ENCODE measurements at places on chromosomes 12 and 14. TPM values are rescaled to one million over a fixed set of nuclear protein-coding genes. Genes with fewer than 3 reads are reported as not detected.

DNA sequence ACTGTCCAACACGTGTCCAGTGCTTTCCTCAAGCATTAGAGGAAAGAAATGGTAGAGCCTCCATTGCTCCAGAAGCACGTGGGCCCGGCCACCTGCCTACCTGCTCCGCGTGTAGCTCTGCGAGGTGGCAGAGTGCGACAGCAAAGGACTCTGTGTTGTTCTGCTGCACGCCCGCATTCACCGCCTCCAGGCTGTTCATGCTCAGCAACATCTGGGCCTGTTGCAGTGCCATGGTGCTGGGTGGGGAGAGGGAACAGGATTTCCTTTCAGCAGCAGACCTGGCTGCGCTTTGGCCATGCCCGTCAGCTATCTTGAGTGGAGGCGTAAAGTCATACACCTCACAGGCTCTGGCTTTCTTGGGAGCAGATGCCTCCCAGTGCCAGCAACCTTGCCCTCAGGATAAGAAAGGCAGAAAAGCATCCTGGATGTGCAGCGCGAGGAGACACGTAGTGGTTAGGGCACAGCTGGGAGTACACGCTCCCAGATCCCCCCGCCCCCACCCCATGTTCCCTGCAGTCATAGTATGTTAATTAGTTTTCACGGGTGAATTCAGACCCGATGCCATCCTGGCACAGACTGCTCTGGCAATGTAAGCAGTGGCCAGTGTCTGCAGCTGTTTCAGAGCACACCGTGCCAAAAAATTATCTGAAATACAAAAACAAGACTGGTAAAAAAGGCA is 25.1 kb downstream of the ANAPC5 start:
- H3K4me1 ChIP-seq = no peaks in the 10 kb centered on the region
- no peaks in the 10 kb centered on the region for H3K36me3 ChIP-seq

RILPL2 gene
- total RNA-seq = 2.8 TPM

KRT2 gene
- total RNA-seq = not detected

CDKL1 gene
- 17.3 TPM for total RNA-seq

SYNDIG1L gene
- total RNA-seq = not detected

GRCh38 chr14:79293482-79294177 is 917.7 kb downstream of the DIO2 start:
- H3K4me3 ChIP-seq = no peak overlapping the region
- DNase-seq = no peak
- H3K4me1 ChIP-seq = no peaks in the 10 kb centered on the region
- H3K27me3 ChIP-seq = no peaks in the 10 kb centered on the region
- H3K27ac ChIP-seq = no peak overlapping the region

- no peak overlapping the region for H3K27ac ChIP-seq
- H3K4me1 ChIP-seq = no peaks in the 10 kb centered on the region
- DNase-seq = no peak
- H3K4me3 ChIP-seq = no peak overlapping the region
- H3K36me3 ChIP-seq = no peaks in the 10 kb centered on the region
- H3K27me3 ChIP-seq = no peaks in the 10 kb centered on the region
Observed at GRCh38 chr12:52976574-52977071, 27.7 kb downstream of the KRT18 start.

- no peak overlapping the region for H3K27ac ChIP-seq
- no peak for DNase-seq
- no peaks in the 10 kb centered on the region for H3K4me1 ChIP-seq
- no peaks in the 10 kb centered on the region for H3K36me3 ChIP-seq
- H3K4me3 ChIP-seq = peak overlapping the region; percentile 58
Observed at GRCh38 chr12:95549392-95550084, 1.7 kb downstream of the USP44 start.

RHEBL1 gene
- total RNA-seq = not detected

- H3K4me3 ChIP-seq = no peak overlapping the region
- no peaks in the 10 kb centered on the region for H3K27me3 ChIP-seq
- no peak overlapping the region for H3K27ac ChIP-seq
- no peaks in the 10 kb centered on the region for H3K36me3 ChIP-seq
- DNase-seq = no peak
- H3K4me1 ChIP-seq = peaks cover 2% of the 10 kb centered on the region
Observed at GRCh38 chr14:75837151-75837787, 144.5 kb downstream of the TGFB3 start.

- H3K4me3 ChIP-seq = no peak overlapping the region
- no peaks in the 10 kb centered on the region for H3K27me3 ChIP-seq
- no peaks in the 10 kb centered on the region for H3K36me3 ChIP-seq
Observed at GRCh38 chr12:22038734-22039133, 7.3 kb upstream of the CMAS start.

- H3K4me3 ChIP-seq = no peak overlapping the region
- H3K36me3 ChIP-seq = no peaks in the 10 kb centered on the region
- DNase-seq = peak; percentile 76
- H3K27me3 ChIP-seq = no peaks in the 10 kb centered on the region
Observed at GRCh38 chr12:64088431-64089349, 133.4 kb downstream of the KICS2 start.

- no peaks in the 10 kb centered on the region for H3K4me1 ChIP-seq
- no peaks in the 10 kb centered on the region for H3K36me3 ChIP-seq
- H3K27ac ChIP-seq = no peak overlapping the region
- no peak overlapping the region for H3K4me3 ChIP-seq
- no peak for DNase-seq
Observed at GRCh38 chr12:60704171-60704914, 1108.5 kb downstream of the SLC16A7 start.

DNA sequence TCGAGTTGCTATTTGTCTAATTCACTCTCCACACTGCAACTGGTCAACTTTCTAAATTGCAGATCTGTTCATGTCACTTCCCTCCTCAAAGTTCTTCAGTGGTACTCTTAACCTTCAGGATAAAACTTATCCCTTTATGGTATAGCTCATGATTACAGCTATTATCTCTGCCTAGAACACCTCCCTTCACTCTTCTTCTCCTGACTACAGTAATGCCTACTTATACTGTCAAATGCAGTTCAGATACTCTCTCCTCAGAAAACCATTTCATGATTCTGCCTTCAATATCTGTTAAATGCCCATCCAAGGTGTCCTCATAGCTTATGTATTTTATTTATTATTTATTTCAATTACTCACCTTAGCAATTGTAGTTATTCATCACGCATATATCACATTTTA is 85.5 kb downstream of the FAR2 start:
- no peaks in the 10 kb centered on the region for H3K4me1 ChIP-seq
- no peaks in the 10 kb centered on the region for H3K27me3 ChIP-seq
- DNase-seq = no peak
- no peak overlapping the region for H3K27ac ChIP-seq

SLCO1B1 gene
- total RNA-seq = not detected

SSPN gene
- 3.9 TPM for total RNA-seq

DNA sequence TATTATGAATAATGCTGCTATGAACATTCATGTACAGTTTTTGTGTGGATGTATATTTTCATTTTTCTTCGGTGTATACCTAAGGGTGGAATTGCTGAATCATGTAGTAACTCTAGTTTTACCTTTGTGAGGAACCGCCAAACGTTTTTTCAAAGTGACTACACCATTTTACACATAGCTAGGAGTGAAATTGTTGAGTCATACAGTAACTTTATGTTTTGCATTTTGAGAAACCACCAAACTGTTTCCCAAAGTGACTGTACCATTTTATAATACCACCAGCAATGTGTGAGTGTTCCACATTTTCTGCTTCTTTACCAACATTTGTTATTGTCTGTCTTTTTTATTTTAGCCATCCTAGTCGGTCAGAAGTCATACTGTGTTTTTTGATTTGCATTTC is 3.1 kb upstream of the TPH2 start:
- no peak overlapping the region for H3K27ac ChIP-seq
- no peaks in the 10 kb centered on the region for H3K27me3 ChIP-seq
- H3K4me3 ChIP-seq = no peak overlapping the region
- H3K36me3 ChIP-seq = no peaks in the 10 kb centered on the region

DNA sequence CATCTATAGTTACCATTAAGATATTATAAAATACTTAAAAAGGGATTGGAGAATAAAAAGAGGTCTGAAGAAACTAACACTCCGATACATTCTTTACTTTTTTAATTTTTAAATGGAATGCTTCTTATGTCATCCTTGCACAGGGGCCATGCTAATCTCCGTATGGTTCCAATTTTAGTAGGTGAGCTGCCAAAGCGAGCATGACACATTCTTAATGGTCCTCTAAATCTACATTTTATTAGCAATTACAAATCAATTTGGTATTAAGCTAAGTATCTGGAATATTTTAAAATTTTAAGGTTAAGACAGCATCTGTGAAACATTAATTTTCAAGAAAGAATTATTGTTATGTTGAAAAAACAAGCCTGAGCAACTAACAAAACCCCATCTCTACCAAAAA is 6.2 kb upstream of the ARID4A start:
- no peaks in the 10 kb centered on the region for H3K27me3 ChIP-seq
- H3K27ac ChIP-seq = no peak overlapping the region
- DNase-seq = no peak
- peaks cover 5% of the 10 kb centered on the region for H3K4me1 ChIP-seq
- no peak overlapping the region for H3K4me3 ChIP-seq
- H3K36me3 ChIP-seq = no peaks in the 10 kb centered on the region

DNA sequence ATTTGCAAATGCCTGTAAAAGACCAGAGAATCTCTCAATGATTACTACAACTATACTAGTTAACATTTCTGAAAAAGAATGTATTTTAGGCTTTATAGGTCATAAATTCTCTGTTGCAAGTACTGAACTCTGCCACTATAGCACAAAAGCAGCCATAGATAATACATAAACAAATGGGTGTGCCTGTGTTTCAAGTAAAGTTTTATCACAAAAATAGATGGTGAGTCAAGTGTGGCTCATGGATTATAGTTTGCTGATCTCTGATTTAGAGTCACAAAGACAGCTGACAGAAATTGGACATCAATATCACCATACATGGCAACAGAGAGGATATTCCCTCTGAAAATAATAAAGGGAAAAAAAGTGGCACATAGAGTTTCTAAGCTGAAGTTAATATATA is 68.1 kb downstream of the FSCB start:
- H3K36me3 ChIP-seq = no peaks in the 10 kb centered on the region
- no peak overlapping the region for H3K4me3 ChIP-seq
- no peaks in the 10 kb centered on the region for H3K27me3 ChIP-seq
- no peaks in the 10 kb centered on the region for H3K4me1 ChIP-seq
- no peak for DNase-seq

DNA sequence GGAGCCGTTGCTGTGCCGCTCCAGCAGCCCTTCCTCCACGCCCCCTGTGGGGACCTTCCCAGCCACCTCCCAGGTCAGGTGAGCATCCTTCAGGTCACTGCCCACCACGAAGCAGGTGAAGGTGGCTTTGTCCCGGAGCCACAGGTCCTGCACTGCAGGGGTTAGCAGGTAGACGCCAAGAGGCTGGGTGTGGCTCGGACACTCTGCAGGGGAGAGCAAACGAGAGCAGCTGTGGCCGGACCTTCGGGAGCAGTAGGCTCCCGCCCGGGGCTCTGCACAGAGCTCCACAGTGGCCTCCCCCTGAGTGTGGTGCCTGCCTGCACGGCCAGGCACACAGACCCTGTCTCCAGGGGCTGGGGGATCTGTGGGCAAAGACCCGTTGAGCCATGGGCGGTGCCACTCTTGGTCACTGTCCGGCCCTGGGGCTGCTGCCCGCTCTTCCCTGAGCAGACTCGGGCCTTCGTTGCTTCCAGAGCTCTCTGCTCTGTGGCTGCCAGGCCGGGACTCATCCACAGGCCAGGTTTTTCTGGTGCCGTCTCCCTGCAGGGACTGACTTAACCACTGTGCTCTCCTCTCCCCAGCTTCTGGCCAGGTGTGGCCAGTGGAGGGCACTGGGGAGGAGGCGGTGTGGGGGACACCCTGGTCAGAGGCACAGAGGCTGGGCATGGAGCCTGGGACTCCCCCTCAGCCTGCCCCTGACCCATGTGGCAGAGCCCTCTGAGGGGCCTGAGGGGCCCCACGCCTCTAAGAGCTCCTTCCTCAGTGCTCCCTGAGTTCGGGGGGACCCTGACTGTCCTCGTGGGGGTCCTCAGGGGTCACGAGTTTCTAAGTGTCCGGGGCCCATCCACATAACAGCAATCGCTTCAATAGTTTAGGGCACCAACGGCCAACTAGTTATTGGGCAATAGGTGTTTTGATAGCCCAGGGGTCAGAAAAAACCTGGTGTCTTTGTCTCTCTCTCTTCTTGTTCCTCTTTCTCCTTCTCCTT is 314.9 kb downstream of the TMEM121 start:
- no peaks in the 10 kb centered on the region for H3K4me1 ChIP-seq
- no peaks in the 10 kb centered on the region for H3K27me3 ChIP-seq
- no peak for DNase-seq

DNA sequence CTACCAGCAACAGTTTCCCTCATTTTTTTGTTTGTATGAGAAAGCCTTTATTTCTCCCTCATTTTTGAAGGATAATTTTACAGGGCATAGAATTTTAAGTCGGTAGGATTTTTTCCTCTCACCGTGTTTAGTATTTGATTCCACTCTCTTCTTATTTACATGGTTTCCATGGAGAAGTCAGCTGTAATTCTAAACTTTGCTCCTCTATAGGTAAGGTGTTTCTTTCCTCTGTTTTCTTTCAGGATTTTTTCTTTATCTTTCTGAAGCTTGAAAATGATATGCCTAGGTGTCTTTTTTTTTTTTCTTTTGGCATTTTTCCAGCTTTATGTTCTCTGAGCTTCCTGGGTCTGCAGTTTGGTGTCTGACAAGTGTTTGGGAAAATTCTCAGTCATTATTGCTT is 75.6 kb upstream of the ETV6 start:
- DNase-seq = no peak
- H3K27ac ChIP-seq = no peak overlapping the region
- no peaks in the 10 kb centered on the region for H3K27me3 ChIP-seq
- H3K36me3 ChIP-seq = no peaks in the 10 kb centered on the region

DNA sequence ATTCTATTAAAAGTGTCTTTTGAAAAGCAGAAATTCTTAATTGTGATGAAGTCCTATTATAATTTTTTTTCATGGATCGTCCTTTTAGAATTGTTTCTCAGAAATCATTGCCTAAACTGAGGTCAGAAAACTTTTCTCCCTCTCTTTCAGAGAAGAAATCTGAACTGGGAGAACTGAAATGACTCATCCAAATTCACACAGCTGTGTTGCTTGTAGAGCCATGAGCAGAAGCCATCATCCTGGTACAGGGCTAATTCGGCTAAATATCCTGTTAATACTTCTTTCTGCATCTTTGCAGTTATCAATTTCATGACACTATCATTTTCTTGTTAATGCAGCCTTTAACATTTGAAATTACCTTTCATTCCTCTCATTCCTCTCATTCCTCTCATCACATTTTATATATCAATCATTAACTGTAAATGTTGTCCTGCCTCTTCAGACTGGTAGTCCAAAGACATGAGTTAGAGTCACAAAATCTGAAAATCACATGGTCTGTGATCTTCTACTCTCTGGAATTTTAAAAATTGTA is 15.5 kb downstream of the SLC15A5 start:
- no peak overlapping the region for H3K27ac ChIP-seq
- H3K36me3 ChIP-seq = no peaks in the 10 kb centered on the region
- DNase-seq = no peak

ANKRD33 gene
- not detected for total RNA-seq

DNA sequence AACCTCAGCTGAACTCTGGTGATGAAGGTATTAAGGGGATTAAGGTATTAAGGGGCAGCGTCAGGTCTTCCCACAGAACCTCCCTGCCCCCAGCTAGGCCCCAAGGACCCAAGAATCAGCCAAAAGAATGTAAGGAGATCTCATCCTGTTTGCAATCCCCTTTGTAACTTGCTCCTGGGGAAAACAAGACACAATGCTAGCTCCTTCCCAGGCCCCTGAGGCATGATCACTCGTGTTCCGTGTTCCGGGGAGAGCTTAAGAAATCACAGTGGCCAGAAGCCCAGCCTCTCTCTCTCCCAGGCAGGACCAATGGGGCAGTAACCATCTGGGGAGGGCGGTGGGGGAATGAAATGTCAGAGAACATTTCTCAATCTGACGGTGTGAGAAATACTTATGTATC is 33.2 kb downstream of the PIGH start:
- H3K4me1 ChIP-seq = no peaks in the 10 kb centered on the region
- no peak overlapping the region for H3K27ac ChIP-seq
- DNase-seq = no peak
- no peak overlapping the region for H3K4me3 ChIP-seq
- H3K27me3 ChIP-seq = no peaks in the 10 kb centered on the region
- peaks cover 29% of the 10 kb centered on the region for H3K36me3 ChIP-seq
